T-helper 9 cell (primary cell): ENCODE measurements at places on chromosomes 12 and 14.

DNA sequence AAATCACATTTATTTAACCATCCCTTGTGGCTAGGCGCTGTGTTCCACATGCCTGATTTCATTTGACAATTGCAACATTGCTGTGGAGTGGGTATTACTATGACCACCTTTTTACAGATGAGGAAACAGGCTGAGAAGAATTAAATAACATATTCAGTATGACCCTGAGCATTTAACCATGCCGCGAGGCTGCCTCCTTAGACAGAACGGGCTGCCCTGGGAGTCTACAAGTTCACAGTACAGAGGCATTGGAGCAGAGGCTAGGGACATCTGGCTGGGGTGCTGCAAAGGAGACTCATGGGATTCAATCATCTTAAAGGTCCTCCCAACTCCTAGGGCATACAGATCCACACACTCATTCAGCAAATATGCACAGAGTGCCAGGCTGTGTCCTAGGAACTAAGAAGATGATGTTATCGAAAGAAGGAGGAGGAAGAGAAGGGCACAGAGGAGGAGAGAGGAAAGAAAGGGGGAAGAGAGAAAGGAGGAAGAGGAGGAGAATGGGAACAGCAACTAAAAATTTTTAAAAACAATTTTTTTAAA is 164.7 kb upstream of the CCND2 start:
- DNase-seq, result no peak

- DNase-seq, result no peak
These were observed 120.7 kb upstream of the SCAF11 start for GRCh38 chr12:46110928-46111699.

DNA sequence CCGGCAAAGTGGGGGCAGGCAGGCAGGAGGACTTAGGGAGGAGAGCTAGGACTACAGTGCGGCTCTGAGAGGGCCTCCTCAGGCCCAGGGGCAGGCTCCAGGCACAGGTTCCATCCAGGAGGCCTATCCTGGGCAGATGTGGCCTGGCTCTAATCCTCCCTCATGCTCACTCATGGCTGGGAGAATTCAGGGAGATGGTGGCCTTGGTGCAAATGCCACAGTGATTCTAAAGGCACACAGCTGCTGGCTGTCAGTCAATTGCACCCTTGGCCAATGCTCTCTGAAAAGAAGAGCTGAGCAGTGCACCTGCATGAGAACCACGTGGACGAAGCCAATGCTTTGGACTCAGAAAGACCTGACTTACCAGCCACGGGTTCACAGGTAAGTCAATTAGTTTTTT is 89.6 kb downstream of the C12orf75 start:
- DNase-seq, result no peak

- DNase-seq, result no peak
These were observed 44.1 kb downstream of the DAD1 start for GRCh38 chr14:22544881-22545420.

- no peak for DNase-seq
These were observed 914.7 kb downstream of the NRXN3 start for GRCh38 chr14:79084861-79085260.

GRCh38 chr14:104286086-104286485 is 147.7 kb downstream of the KIF26A start:
- DNase-seq, result no peak

DNA sequence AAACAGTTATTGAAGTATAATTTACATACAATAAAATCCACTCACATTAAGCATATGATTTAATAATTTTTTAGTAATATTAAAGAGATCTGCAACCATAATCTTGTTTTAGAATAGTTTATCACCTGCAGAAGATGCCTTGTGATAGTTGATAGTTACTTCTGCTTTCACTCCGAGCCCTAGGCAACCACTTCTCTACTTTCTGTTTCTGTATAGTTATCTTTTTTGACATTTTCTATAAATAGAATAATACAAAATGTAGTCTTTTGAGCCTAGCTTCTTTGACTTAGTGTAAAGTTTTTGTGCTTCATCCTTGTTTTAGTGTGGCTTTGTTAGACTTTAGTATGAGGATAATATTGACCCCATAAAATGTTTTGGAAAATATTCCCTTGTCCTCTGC is 111.0 kb downstream of the MNAT1 start:
- DNase-seq, result no peak

- DNase-seq, result no peak
These were observed 40.5 kb downstream of the COCH start for GRCh38 chr14:30914812-30915211.

- no peak for DNase-seq
These were observed 24.8 kb downstream of the IL26 start for GRCh38 chr12:68200854-68201253.

DNA sequence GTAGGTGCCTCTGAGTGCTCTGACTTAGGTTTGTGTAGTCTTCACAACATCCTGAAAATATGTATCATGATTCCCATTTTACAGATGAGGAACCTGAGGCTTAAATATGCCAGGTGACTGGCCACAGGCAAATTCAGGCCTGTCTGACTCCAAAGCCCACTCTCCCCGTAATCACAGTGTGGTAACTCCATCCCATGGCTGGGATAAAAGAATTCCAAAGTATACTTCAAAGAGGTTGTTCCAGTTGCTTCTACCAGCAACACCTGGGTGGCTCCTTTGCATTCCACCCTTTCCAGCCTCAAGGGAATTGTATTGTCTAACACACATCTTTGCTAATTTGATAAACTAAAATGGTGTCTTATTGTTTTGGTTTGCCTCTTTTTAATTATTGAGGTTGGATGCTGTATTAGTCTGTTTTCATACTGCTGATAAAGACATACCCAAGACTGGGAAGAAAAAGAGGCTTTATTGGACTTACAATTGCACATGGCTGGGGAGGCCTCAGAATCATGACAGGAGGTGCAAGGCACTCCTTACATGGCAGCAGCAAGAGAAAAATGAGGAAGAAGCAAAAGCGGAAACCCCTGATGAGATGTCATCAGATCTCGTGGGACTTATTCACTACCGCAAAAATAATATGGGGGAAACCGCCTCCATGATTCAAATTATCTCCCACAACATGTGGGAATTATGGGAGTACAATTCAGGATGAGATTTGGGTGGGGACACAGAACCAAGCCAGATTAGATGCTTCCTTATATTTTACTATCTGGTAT is 9.9 kb upstream of the CHST11 start:
- DNase-seq, result no peak

DNA sequence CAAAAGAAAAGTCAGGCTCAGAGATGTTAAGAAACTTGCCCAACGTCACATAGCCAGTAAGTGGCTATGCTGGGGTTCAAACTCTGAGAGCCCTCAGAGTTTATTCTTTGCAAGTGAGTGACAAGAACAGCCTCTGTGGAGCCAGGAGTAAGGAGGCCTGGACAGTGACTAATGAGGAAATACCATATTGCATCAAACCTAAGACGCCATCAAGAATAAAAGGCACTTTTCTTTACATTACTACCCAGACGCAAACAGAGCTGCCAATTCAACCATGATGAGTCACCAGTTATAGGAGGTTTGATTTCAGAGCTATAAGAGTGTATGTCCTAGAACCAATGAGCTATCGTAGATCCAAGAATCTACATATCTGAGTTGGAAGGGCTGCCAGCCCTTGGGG is 9.4 kb downstream of the TNFRSF1A start:
- DNase-seq, result no peak
